Foreskin keratinocyte (primary cell): ENCODE measurements at places on chromosomes 4 and X. TPM values are rescaled to one million over a fixed set of nuclear protein-coding genes. Genes with fewer than 3 reads are reported as not detected.

PCYT1B gene
- 0.72 and 1.7 TPM in 2 replicates for polyA plus RNA-seq

AMER1 gene
- 0.48 and 0.66 TPM in 2 replicates for polyA plus RNA-seq

ATP1B4 gene
- not detected in 2 replicates for polyA plus RNA-seq

FLNA gene
- 1,552 and 1,648 TPM in 2 replicates for polyA plus RNA-seq

SPON2 gene
- polyA plus RNA-seq: 0.12 and 0.41 TPM in 2 replicates

SMARCA1 gene
- 11.2 and 13.8 TPM in 2 replicates for polyA plus RNA-seq

PCDH18 gene
- polyA plus RNA-seq: 0.04 and 0.10 TPM in 2 replicates

CLCN4 gene
- polyA plus RNA-seq: 0.10 and 0.12 TPM in 2 replicates
